ENCODE measurements at places on chromosomes 3 and 15.
A peak's percentile ranks its signal among the peaks of the same experiment; 100 is the strongest.

DNA sequence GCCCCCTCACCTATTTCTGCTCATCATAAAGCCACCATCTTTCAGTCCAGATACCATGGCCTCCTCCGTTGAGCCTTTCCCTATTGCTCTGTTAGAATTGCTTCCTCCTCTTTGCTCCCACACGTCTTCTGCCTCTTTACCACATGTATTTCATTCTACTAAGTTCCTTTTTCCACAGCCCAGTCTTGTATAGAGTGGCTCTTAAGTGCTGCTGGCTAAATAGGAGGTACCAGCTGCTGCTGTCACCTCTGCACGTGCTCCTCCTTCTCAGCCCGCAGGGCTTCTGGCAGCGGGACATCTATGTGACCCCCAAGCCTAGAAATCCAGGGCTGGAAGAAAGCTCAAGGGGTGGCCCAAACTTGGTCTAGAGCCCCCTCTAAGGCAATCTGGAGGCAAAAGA is 38.8 kb upstream of the PLXND1 start:
- no peak for DNase-seq

DNA sequence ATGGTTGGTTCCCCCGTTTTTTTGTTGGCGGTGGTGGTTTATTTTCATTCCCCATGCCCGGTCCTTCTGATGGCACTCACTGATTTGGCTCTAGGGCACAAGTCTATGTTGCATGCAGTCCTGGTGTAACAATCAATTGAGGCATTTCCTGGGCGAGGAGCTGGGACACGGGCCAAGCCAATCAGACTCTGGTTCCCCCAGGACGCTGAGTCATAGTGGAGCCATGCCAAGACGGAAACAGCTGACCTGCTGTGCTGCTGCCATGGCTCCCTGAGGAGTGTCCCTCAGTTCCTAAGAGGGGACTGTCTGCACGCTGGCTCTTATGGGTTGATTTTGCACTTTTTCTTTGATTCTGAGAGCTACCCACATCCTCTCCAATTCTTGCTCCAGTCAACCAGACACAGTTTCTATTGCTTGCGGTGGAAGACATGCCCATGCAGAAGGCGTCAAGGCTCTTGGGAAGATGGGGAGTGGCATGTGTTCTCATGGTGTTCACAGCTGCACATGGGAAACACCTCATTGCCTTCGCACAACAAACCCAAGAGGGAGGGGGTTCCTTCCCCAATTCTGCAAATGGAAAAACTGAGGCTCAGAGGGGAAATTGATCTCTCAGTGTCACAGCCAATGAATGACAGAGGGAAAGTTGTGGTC is 28.3 kb upstream of the ALDH1L1 start:
- peak; percentile 27 for DNase-seq

GRCh38 chr3:59288951-59289350 is 239.1 kb upstream of the CFAP20DC start:
- DNase-seq: no peak

GRCh38 chr3:142828703-142829305 is 60.1 kb downstream of the PCOLCE2 start:
- peak; percentile 77 for DNase-seq

DNA sequence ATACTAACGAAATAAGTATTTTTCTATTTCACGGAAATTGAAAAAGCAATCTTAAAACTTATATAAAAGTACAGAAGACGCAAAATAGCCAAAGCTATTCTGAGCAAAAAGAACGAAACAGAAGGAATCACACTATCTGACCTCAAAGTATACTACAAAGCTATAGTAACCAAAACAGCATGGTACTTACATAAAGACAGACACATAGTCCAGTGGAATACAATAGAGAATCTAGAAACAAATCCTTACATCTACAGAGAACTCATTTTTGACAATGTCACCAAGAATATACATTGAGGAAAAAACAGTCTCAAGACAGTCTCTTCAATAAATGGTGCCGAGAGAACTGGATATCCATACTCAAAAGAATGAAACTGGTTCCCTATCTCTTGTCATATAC is 246.0 kb downstream of the ISL2 start:
- no peak for DNase-seq

DNA sequence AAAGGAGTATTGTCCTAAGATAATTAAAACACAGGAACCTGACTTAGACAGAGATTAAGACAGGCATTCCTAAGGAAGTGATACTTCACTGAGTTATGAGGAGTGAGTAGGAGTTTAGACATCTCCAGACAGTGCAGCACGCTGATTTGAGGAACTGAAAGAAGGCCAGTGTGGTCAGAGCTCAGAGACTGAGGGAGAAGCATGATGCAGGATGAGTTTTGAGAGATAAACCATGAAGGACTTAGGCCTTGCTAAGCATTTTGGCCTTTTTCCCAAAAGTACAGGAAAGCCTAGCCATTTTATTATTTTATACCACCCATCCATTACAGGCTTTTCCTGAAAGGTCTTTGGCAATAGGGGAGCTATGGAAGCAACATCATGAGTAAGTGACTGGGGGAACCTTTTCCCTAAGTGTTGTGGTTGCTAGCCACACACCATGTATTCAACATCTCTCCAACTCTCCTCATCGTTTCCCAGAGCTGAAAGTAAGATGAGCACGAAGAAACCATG is 375.6 kb upstream of the TPRG1 start:
- no peak for DNase-seq

- no peak for DNase-seq
Measured at GRCh38 chr3:126679318-126679751, 24.4 kb upstream of the TXNRD3 start.

- no peak for DNase-seq
Measured at GRCh38 chr15:60890375-60891230, 338.5 kb downstream of the RORA start.

- DNase-seq: no peak
Measured at GRCh38 chr15:32967521-32967920, 227.0 kb downstream of the FMN1 start.

GRCh38 chr3:116444115-116444747 is 1.1 kb downstream of the LSAMP start:
- no peak for DNase-seq

DNA sequence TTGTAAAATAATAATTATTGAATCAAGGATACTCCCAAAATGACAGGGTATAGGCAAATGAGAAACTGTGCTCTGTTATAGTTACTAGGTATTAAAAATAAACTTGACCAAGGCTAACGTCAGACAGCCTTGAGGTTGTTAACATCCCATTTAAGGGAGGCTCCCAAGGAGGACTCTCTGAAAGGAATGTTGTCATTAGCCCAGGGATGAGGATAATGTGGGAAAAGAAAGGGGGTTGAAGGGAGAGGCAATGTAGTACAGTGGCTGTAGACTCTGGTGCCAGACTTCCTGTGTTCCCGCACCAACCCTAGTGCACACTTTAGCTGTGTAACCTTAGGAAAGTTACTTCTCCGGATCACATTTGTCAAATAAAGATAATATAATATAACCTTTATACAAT is 47.0 kb upstream of the RARB start:
- no peak for DNase-seq

- DNase-seq: no peak
Measured at GRCh38 chr3:139975594-139976365, 40.8 kb downstream of the CLSTN2 start.

GRCh38 chr15:35117543-35118265 is 32.6 kb upstream of the NANOGP8 start:
- DNase-seq: no peak

DNA sequence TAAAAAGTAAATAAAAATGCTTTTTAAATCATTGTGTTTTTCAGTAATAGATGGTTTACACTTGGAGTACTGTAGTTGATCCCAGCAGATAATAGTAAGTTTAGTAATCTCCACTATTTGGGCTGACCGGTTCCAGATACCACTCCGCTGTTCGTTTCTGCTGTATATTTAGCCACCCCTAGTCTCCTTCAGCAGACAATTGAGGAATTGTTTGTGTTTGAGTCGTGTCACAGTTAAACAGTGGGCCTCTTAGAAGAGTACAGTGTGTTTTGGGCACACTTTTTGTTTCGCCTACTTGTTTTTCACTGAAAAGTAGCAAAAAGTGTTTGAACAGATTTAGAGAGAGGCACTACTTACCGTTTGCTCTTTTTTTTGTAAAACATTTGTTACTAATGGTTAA is 33.2 kb downstream of the PAK2 start:
- peak; percentile 34 for DNase-seq

- DNase-seq: no peak
Measured at GRCh38 chr3:33299395-33300081, 22.3 kb downstream of the FBXL2 start.

GRCh38 chr3:143119974-143120715 is 574 bp downstream of the CHST2 start:
- DNase-seq: no peak

- DNase-seq: peak; percentile 51
Measured at GRCh38 chr15:74322558-74323180, 44.8 kb downstream of the CYP11A1 start.

- DNase-seq: no peak
Measured at GRCh38 chr3:12916159-12916558, 74.8 kb upstream of the RPL32 start.

DNA sequence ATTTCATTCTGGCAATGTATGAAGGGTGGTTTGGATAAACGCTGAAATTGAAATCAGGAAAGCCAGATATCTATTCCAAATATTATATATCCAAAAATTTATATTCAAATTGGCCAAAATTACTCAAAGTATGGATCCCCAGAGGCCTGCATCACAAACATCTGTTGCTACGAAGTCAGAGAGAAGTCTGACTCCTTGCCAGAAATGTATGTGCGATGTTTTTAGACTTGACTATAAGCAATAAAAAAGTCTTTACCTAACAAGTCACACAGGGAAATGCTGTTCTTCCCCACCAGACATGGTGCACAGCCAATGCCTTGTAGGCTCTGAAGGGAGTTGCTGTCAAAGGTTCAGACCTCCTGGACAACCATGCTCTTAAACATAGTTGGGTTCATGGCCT is 533.1 kb downstream of the OTOL1 start:
- no peak for DNase-seq

GRCh38 chr15:100671858-100672543 is 69.6 kb downstream of the ASB7 start:
- no peak for DNase-seq

All from anterior cingulate cortex (tissue), 58 donors.